ENCODE measurements at places on chromosomes 5 and 9.
A peak's percentile ranks its signal among the peaks of the same experiment; 100 is the strongest.

GRCh38 chr9:121661328-121661727 is 9.9 kb downstream of the DAB2IP start:
- no peak for DNase-seq

- DNase-seq, result no peak
These were observed 21.0 kb downstream of the ESM1 start for GRCh38 chr5:54964405-54964804.

GRCh38 chr5:55926476-55926875 is 68.3 kb downstream of the IL6ST start:
- no peak for DNase-seq

DNA sequence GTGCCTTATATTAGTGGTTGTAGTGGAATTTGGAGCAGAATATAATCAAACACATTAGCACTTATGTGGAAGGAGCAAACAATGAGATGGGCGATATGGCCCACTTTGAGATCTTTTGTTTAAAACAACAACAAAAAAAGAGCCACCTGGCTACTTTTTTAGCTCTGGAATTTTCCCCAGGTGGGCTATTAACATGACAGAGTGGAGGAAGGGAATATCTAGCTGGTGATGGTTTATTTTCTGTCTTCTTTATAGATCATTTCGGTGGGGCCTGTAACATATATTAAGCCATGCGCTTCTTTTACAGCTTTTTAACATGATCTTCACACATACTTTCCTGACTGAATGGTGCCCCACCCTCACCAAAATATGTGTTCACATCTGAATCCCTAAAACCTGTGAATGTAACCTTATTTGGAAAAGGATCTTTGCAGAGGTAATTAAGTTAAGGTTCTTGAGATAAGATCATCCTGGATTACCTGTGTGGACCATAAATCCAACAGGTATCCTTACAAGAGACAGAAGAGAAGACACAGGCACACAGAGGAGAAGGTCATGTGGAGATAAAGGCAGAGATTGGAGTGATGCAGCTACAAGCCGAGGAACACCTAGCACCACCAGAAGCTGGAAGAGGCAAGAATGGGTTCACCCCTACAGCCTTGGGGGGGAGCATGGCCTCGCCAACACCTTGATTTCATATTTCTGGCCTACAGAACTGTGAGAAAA is 16.6 kb upstream of the ENTREP1 start:
- DNase-seq, result no peak

DNA sequence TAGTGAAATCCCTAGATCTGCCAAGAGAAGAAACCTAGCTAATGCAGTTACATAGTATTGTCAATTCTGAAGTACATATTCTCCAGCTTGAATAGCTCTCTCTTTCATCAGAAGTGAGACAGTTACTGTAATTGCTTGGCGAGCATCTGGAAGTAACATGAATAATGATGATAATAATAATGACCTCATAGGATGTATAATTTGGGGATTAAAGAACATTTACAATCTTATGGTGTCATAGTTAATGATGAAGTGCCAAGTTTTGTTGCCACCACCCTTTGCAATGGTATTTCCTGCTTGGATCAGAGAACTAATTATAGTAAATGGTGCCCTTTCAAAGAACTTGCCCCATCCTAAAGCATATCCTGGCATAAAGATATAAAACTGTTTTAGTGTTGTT is 201.4 kb downstream of the ADAMTSL1 start:
- DNase-seq, result no peak

GRCh38 chr5:50665091-50665490 is 1.3 kb upstream of the PARP8 start:
- no peak for DNase-seq

GRCh38 chr5:169165052-169165451 is 135.9 kb downstream of the SLIT3 start:
- DNase-seq, result no peak

GRCh38 chr5:139517683-139518564 is 35.4 kb upstream of the STING1 start:
- DNase-seq, result peak; percentile 90

GRCh38 chr9:137031904-137032640 is at the start of gene FUT7:
FUT7 (minus strand) TSS chr9:137032088; CDS start chr9:137031991, 97 bp downstream.
- peak; percentile 77 for DNase-seq

- DNase-seq, result no peak
These were observed 55.0 kb downstream of the MEF2C start for GRCh38 chr5:88827997-88828396.

- no peak for DNase-seq
These were observed 17.9 kb downstream of the COL15A1 start for GRCh38 chr9:98961513-98962180.

- DNase-seq, result no peak
These were observed 241.4 kb upstream of the IL12B start for GRCh38 chr5:159571501-159572244.

- peak; percentile 71 for DNase-seq
These were observed 56.8 kb upstream of the TEX48 start for GRCh38 chr9:114738581-114739316.
